ENCODE measurements at places on chromosomes 3 and 15. TPM values are rescaled to one million over a fixed set of nuclear protein-coding genes. Genes with fewer than 3 reads are reported as not detected.

ACAA1 gene
- polyA plus RNA-seq = 34.6 TPM

CCR2 gene
- polyA plus RNA-seq = 0.58 TPM

NIT2 gene
- 25.1 TPM for polyA plus RNA-seq

CCDC39 gene
- polyA plus RNA-seq = 2.7 TPM

TIMP4 gene
- 2.1 TPM for polyA plus RNA-seq

TGM4 gene
- not detected for polyA plus RNA-seq

OR4M2 gene
- not detected for polyA plus RNA-seq

MGLL gene
- polyA plus RNA-seq = 28.0 TPM

THRB gene
- 1.3 TPM for polyA plus RNA-seq

MUSTN1 gene
- polyA plus RNA-seq = 203 TPM

ARID3B gene
- polyA plus RNA-seq = 5.6 TPM

COL6A6 gene
- polyA plus RNA-seq = 83.1 TPM

TGM5 gene
- 0.08 TPM for polyA plus RNA-seq

LNP1 gene
- polyA plus RNA-seq = 6.1 TPM

A4GNT gene
- not detected for polyA plus RNA-seq

EIF1B gene
- polyA plus RNA-seq = 55.7 TPM

CHDH gene
- polyA plus RNA-seq = 0.97 TPM

FOXB1 gene
- polyA plus RNA-seq = not detected

CAMKV gene
- polyA plus RNA-seq = 0.09 TPM

LTK gene
- 22.8 TPM for polyA plus RNA-seq

TXNRD3 gene
- polyA plus RNA-seq = 8.6 TPM

MYEF2 gene
- polyA plus RNA-seq = 11.3 TPM

DAPK2 gene
- 5.1 TPM for polyA plus RNA-seq

ABCF3 gene
- polyA plus RNA-seq = 51.5 TPM

TASOR gene
- polyA plus RNA-seq = 37.8 TPM

CYP1A2 gene
- not detected for polyA plus RNA-seq

IL16 gene
- 9.1 TPM for polyA plus RNA-seq

KLF15 gene
- 1.6 TPM for polyA plus RNA-seq

CPLX3 gene
- not detected for polyA plus RNA-seq

PARP15 gene
- 2.8 TPM for polyA plus RNA-seq

TRH gene
- not detected for polyA plus RNA-seq

C3orf85 gene
- polyA plus RNA-seq = not detected
